ENCODE measurements at places on chromosomes 2 and 18.
A peak's percentile ranks its signal among the peaks of the same experiment; 100 is the strongest.

DNA sequence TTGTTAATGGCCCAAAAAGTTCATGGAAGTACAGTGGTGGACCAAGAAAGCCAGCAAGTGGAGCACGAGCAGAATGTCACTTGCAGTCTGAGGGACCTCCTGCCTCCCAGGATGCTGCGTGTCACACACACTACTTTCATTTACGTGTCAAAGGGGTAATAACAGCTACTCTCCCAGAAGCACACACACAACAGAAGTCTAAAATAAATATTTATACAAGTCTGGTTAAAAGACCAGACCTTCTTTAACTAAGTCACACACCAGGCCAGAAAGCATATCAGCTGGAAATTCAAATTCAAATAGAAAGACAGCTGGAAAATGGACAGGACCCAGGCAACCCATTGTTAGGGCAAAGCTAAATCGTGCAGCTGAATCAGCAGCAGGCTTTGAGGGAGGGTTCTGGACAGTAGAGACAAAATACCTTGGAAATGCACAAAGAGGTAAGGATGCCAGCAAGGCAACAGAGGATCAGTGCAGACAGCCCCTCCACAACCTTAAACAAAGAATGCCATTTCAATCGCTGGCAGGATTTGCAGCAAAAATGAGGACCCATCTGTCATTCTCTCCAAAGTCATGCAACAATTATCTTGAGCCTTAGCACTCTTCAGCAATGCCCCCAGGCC, 160.5 kb downstream of the TMEM163 start:
- DNase-seq = no peak

DNA sequence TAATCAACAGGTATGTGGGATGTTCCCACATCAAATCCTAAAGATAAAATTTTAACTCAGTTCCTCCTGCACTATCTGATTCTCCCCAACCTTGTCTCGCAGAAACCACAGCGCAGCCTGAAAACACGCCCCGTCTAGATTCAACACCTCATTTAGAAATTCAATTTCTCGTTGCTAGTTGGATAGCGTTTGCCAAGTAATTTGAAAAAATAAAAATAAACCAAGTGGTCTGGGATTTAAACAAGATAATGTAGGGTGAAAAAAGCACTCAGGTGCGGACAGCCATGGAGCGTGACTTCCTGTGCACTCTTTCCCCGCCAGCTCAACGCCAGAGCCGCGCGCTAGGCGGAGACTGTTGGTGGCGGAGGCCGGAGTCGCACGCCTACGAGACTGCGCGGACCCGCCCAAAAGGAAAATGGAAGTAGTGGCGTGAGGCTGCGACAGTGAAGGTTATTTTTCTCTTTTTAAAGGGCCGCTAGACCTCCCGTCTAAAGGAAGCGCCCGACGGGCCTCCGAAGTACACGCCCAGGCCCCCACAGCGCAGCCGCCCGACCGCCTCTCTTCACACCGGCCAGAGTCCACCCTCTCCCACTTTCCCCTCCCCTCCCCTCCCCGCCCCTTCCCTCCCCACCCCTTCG, 615 bp upstream of the CCNT2 start:
- DNase-seq = no peak

DNA sequence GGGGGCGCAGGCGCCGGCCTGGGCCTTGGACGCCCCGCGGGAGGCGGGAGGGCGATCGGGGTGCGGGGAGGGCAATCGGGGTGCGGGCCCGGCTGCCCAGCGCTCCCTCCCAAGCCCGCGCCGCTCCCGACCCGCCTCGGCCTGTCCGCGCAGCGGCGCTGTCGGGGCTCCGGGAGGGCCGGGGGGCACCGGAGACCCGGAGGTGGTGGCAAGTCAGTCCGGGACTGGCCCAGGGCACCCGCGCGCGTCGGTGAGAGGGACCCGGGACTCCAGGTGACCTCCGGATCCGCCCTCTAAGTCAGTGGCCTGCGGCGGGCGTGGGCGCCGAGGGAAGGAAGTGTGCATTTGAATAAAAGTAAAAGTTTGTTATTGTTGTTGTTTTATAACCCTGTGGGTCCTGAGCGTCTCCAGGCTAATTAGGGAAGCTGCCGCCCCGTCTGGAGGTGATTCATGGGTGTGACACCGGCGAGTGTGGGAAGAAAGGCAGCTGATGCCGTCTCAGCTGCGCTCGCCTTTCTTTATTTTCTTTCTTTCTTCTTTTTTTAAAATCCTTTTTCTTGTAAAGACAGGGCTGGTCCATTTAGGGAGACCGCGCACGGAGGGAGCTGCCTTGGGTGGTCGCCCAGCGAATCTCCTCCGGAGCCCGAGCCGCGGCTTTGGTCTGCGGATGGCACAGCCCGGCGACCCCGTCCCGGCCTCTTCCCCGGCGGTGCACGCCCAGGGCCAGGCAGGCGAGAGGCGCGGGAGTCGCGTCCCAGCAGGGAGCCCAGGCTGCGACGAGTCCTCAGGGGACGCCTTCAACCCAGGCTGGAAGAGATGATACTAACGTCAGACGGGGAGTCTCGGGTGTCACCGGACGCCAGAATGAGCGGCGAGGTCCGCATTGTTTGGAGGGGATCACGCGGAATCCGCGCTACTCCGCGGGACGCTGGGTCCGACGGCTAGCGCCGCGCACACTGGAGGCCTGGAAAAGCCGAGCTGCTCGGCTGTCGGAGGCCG, 627 bp upstream of the CRACDL start:
- no peak for DNase-seq

DNA sequence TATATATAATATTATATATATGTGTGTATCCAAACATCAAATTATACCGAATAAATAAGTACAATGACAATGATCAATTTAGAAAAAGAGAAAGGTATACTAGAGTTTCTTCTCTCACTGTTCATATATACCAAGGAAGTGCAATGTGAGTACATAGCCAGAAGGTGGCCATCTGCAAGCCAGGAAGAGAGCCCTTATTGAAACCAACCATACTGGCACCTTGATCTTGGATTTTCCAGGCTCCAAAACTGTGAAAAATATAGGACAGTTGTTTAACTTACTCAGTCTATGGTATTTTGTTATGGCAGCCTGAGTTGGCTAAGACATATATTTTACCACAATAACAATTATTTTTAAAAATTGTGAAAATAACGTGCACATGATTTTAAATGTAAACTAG, 1490.2 kb upstream of the SLC39A10 start:
- DNase-seq = no peak

- DNase-seq = no peak
Measured at GRCh38 chr2:119446037-119446436, 14.4 kb downstream of the TMEM37 start.

DNA sequence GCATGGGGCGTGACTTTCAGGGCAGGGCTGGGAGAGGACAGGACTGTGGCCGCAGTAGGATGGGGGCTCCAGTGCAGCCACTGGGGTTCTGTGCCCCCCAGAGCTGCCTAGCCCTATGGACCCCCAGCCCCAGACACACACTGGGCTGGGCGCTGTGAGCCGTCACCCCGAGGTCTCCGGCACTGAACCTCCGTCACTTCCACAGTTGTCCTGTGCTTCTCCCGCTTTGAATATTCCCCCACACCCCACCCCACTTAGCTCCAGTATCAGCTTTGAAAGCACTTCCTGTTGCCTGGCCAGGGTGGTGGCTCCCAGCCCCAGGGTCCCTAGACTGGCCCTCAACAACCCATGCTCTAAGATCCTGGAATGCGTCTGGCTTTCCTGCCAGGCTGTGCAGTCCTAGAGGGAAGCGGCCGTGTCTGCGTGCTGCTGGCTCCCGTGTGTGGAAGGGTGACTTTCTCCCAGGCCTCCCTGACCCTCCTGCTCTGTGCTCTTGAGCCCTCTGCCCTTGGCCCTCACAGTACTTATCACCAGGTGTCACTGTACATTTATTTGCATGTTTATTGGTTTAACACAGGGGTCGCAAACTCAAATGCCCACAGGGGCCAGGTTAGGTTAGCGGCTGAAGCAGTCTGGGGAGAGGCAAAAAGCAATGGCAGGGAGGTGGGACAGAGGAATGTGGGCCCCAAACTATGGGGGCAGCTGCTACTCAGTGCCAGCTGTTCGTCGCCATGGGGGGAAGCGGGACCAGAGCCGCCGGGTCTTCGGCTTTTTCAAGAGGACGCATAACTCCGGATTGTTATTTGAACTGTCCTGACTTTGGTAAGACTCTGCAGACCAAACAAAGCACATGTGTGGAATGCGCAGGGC, 9.9 kb downstream of the OBSL1 start:
- DNase-seq = peak; percentile 25

DNA sequence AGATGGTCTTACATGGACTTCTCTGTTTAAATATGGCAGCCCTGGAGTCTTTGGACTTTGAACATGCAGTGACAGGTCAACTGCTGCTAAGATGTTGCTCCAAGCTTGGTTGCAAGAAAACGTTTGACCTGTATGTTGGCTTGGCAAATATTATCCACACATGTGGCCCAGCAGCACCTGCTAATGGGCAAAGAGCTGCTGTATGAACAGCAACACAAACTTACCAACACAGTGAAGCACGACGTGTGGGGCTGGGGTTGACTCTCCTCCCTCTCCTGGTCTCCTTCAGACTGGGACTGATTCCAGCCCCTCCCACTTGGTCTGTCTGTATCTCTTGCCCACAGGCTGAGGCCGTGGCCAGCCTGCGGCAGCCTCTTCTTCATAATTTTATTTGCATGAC, 3.8 kb downstream of the KCNE4 start:
- DNase-seq = peak; percentile 56

GRCh38 chr18:27042177-27042576, 142.9 kb downstream of the CHST9 start:
- DNase-seq = no peak

DNA sequence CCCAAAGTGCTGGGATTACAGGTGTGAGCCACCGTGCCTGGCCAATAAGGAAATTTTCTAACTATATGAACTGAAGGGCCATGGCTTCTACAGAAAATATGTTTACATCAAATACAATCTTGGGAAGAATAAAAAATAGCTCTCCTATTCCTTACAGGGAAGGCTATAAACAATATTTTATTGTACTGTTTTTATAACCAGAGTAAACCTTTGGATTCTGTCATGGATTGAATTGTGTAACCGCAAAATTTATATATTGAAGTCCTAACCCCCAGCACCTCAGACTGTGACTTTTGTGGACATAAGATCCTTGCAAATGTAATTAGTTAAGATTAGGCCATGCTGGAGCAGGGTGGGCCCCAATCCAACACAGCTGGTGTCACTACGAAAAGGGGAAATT, 8.3 kb downstream of the HSBP1L1 start:
- DNase-seq = no peak

GRCh38 chr2:190662754-190663153, 13.9 kb downstream of the NAB1 start:
- no peak for DNase-seq

DNA sequence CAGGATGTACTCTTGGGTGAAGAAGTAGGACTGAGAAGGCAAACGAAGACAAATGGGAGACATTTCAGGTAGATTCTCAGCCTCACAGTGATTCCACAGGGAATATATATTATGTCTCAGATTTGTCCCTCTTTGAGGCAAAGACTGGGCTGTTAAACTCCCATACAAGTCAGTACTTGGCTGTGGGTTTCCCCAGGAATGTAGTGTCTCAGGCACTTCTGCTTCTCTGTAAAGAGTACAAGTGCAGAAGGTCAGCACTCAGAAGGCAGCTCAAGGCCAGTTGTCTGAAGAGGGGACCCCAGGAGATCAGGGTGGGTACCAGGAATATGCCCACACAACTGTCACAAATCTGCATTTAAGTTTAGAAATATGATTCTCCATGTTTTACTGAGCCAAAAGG, 39.9 kb upstream of the COBLL1 start:
- DNase-seq = no peak

DNA sequence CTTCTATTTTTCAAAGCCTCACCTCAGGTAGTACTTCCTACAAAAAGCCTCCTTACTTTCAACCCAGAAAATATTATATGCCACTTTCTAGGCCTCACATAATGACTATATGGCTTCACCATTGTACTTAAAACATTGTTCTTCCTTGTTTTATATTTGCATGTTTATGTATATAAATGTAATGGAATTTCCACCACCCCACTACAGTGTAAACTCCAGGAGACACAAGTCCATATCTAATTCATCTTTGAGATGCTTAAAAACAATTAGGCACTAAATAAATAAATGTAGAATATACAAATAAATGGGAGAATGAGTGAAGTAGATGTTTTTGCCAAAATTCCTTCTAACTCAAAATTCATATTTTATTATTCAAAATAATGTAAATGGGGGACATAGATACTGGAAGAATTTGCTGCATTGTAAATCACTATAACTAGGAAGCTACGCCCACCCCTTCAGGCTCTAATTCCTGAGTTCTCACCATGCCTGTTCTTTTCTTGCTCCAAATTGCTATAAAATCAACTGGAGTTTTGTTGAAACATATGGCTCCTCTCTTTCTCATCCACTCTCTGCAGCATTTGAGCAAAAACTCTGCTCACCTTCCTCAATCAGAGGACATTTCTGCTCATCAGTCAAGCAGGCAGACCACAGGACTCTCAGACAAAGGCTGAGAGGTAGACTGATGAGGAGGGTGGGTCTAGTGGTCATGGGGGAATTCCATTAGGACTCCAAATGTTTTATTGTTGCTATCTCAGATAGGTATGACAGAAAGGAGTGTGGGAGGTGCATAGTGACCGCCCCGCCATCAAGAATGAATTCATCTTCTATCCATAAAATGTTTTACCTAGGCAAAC, 243.0 kb downstream of the HNMT start:
- no peak for DNase-seq

DNA sequence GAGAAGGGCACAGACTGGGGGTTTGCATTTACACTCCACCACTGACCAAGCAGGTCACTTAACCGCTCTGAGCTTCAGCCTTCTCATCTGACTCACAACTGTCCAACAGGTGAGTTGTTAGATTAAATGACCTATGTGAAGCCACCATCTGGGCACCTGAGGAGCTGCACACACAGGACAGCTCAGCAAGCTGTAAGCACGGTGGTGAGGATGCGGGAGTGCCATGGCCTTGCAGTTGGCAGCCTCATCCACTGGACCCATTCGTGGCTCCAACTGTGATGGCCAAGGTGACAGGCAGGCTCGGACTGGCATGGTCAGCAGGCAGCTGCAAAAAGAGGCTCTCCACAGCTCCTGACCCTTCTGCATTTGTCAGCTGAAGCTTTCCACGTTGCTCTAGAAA, 23.3 kb upstream of the AMMECR1L start:
- no peak for DNase-seq

DNA sequence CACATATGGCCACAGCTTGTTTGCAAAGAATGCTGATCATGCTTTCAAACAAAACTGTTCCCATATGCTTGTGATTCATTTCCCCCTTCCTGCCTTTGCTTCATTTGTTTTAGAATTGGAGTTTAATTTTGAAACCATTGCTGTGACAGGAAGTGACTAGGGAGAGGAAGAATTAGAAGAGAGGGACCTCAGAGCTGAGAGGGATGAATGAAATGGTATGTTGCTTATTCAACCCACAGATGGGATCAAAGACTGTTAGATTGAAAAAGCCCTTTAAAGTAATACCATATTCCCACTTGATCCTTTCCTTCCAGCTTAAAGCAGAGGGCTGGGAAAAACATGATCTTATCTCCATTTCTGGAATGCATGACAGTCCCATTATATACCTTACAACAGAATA, 106.2 kb upstream of the RNF152 start:
- DNase-seq = no peak

DNA sequence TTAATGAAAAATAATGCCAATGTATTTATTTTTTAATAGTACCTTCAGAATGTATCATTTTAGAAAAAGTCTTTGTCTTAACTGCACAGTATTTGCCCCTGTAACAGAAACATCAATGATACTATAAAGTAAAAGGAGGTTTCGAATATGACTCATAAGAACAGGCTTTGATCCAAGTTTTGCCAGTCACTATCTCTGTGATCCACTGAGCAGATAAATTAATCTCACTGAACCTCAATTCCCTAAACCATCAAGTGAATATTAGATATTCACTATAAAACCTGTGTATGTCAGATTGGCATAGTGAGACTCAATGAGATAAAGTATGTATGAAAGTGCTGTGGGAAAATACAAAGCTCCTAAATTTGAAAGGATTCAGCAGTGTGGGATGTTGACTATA, 292.1 kb downstream of the EXOC6B start:
- DNase-seq = no peak
